Head of caudate nucleus (tissue), 42 donors: ENCODE measurements at places on chromosomes 2 and 18.

- DNase-seq = no peak
Measured at GRCh38 chr2:160392201-160392600, 101.4 kb downstream of the RBMS1 start.

DNA sequence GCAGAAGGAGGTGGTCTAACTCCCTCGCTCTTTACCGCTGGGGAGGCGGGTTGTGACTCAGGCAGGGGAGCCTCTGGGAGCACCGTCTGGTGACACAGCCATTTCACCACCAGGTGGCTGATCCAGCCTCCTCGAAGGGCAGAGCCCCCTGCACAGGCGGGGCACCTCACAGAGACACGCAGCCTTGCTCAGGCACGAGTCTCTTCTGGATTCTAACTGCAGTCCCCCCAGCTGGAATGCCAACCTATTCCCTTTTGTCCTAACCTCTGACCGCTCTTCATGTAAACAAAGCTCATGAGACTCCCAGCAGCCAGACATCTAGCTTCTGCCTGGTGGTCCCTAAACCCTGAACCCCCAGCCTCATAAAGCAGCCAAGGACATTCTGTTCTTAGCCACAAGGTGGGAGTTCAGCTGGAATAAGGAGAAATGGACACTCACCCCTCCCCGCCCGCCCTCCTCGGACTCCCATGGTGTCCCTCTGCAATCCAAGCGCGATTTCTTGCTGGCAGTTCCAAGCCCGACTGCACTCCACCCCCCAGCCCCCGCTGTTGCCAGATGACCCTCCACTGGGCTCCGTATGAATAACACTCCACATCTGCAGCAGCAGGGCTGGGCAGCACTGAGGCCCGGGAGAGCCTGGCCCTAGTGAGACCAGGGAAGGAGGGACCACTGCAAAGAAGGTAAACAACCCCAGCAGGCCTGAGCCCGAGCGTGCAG is 84.3 kb downstream of the TNS1 start:
- DNase-seq = no peak

GRCh38 chr2:227378371-227378782 is 729 bp downstream of the TM4SF20 start:
- DNase-seq = no peak

DNA sequence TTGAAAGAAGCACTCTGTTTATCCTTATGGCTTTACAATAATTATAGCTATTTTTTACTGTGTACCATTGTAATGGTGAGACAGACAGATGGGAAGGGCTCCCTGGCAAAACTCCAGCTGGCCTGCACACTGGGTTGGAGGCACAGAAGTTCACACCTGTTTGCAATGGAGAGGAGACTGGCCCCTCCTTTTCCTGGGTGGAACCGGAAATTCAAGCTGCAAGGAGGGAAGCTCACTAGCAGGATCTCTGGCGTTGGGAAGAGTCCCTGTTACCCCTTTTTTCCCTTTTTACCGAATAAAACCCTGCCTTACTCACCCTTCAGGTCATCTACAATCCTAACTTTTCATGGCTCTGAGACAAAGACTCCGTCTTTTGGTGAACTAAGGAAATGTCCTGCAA is 100.3 kb upstream of the TFPI start:
- no peak for DNase-seq

DNA sequence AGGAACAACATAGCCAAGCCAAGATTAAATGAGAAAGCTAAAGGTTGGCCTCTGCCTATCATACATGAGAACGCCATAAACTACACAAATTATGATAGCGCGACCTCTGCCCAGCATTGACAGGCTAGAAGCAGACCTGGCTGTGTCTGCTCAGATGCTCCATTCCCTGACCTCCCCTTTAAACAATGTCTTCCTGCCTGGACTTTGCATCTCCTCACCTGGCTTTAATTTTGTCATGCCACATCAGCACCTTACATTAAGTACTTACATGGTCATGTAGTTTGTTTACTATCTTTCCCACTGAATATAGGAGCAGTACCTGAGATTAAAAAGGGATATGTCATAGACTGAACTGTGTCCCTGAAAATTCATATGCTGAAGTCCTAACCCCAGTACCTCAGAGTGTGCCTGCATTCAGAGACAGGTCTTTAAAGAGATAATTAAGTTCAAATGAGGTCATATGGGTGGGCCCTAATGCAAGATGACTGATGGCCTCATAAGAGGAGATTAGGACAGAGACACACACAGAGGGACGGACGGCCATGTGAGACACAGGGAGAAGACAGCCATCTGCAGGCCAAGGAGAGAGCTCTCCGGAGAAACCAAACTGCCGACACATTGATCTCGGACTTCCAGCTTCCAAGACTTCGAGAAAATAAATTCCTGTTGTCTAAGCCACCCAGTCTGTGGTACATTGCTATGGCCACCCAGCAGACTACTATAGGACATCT is 103.7 kb downstream of the BIN1 start:
- peak; percentile 51 for DNase-seq

- DNase-seq = no peak
Measured at GRCh38 chr2:68646303-68646702, 2.9 kb downstream of the PROKR1 start.
